ENCODE measurements at places on chromosomes 1 and 21.

DNA sequence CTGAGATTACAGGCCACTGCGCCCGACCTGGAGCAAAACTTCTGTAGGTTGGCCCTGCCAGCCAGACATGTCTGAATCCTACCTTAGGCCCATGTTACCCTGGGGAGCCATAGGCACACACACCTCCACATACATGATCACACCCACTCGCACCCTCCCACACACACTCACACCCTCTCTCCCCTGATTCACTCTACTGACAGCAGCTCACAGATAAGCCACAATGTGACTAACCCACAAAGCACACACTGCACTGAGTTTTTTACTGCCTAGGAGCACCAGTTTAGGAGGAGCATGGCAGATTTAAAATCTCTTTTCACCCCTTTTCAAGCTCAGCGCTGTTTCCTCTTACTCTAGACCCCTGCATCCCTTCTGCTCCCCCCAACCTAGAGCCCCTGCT, 41.7 kb downstream of the SLC30A1 start:
- H3K27me3 ChIP-seq: no peaks in the 10 kb centered on the region
- H3K4me3 ChIP-seq: no peak overlapping the region
- H3K36me3 ChIP-seq: no peaks in the 10 kb centered on the region
- DNase-seq: no peak
- no peaks in the 10 kb centered on the region for H3K4me1 ChIP-seq

DNA sequence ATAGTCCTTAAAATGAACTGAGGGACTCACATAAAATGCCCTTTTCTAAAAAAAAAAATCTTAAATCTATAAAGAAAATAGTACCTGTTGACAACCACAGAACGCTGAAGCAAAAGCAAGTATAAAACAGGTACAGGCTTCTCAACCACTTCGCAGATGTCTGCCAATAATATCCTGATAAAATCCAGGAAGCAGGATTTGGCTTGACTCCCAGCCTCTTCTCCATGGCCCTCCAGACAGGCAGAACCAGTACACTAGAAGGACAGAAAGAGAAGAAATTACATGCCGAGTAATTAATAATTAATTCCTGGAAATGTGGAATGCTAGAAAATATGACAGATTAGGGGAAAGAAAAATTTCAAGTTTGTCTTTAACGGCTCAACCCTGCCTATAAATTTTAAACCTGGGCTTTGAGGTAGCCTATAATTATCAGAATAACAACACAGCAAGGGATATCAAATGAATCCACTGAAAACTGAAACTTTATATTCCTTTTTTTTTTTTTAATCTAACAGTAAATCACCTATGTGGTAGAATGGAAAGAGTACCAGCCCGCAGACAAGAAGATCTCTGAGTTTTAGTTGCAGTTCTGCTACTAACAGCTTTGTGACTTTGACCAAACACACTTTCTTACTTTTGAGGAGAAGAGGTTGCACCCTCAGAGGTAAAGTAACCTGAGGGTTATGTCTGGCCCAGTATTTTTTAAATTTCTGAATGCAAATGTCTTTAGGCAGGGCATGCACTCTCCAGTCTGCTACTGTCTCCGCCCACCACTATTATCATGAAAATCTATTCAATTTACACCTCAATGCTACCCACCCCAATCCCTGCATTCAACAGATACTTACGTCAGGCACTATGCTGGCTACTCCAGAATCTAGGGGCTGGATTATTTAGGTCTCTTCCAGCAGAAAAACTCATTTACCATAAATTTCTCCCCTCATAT, 2.7 kb downstream of the KIAA0319L start:
- H3K4me1 ChIP-seq: peaks cover 2% of the 10 kb centered on the region
- H3K27me3 ChIP-seq: no peaks in the 10 kb centered on the region
- H3K4me3 ChIP-seq: no peak overlapping the region
- no peak overlapping the region for H3K27ac ChIP-seq
- no peaks in the 10 kb centered on the region for H3K36me3 ChIP-seq
- no peak for DNase-seq

- DNase-seq: no peak
- no peaks in the 10 kb centered on the region for H3K36me3 ChIP-seq
- H3K4me3 ChIP-seq: no peak overlapping the region
- H3K4me1 ChIP-seq: peaks cover 12% of the 10 kb centered on the region
These were observed 7.5 kb downstream of the CTPS1 start for GRCh38 chr1:40986956-40987355.

DNA sequence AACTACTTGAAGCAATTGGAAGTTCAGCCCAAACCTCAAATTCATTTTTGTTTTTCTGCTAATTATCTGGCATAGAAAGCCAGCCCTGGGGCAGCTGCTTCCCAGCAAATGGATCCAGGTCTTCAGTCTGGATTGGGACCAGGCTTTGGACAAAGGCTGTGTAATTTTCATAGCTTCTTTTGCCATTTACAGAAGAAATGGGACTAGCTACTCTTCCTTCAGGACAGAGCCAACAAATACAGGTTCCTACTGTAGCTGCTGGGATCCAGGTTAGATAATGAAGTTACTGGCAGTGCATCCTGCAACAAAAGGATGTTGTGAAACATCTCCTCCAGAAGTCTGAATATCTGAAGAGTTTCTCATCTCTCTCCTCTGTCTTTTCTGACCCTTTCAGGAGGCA, 171.5 kb upstream of the CAMK1G start:
- no peaks in the 10 kb centered on the region for H3K4me1 ChIP-seq
- no peak overlapping the region for H3K4me3 ChIP-seq
- no peaks in the 10 kb centered on the region for H3K36me3 ChIP-seq
- DNase-seq: no peak
- H3K27me3 ChIP-seq: no peaks in the 10 kb centered on the region
- no peak overlapping the region for H3K27ac ChIP-seq

DNA sequence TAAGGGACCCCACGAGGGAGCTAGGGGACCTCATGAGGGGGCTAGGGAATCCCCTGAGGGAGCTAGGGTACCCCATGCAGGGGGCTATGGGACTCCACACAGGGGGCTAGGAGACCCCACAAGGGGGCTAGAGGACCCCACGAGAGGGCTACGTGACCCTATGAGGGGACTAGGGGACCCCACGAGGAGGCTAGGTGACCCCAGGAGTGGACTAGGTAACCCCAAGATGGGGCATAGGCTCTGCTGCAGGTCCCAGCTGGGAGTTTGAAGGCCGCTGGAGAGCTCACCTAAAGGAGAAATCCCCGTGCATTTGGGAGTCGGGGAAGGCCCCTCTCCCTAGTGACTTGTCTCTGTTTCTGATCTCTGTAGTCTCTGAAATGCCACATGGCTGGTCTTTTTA, 50.0 kb upstream of the DMRTB1 start:
- no peak overlapping the region for H3K4me3 ChIP-seq
- no peak overlapping the region for H3K27ac ChIP-seq
- H3K4me1 ChIP-seq: no peaks in the 10 kb centered on the region
- no peaks in the 10 kb centered on the region for H3K36me3 ChIP-seq
- DNase-seq: no peak

Data from ovary (tissue), 10 donors.